ENCODE measurements at places on chromosomes 11 and 22.

GRCh38 chr11:130908061-130908460, 8.2 kb downstream of the SNX19 start:
- no peak for DNase-seq

DNA sequence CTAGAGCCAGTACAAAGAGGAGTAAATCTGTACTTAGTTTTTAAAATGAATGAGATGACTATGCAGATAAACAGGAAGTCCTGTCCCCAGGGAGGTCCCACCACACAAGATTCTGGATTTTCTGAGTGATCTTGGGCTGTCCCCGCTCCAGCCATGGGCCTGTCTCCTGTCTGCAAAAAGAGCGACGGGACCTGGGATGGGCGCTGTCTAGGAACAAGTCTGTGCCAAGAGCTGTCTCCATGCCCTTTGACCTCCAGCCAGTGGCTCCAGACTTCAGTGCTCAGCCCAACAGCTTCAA, 6.0 kb downstream of the CSNK1E start:
- peak; percentile 47 for DNase-seq

DNA sequence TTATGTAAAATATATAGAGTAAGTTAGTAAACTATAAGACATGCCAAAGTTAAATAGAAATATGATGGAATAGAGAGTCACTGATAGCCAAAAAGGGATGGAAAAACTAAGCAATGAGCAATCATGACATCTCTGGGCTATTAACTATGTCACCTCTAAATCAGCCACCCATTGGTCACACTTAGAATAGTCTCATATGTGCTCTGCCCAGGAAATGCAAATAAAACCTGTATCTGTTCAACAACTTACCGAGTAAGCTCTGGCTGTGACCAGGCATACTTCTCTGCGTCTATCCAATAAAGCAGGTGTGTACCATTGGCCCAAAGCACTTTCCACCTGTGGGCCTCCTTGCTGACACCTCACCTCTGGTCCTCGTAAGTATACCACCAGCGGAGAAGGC, 1.6 kb upstream of the ARL14EP start:
- no peak for DNase-seq

- DNase-seq: no peak
Observed at GRCh38 chr11:125281831-125282595, 117.5 kb downstream of the PKNOX2 start.

- peak; percentile 33 for DNase-seq
Observed at GRCh38 chr11:128848815-128849455, 18.2 kb downstream of the KCNJ1 start.

GRCh38 chr22:43642319-43643206, 169.5 kb downstream of the EFCAB6 start:
- no peak for DNase-seq

DNA sequence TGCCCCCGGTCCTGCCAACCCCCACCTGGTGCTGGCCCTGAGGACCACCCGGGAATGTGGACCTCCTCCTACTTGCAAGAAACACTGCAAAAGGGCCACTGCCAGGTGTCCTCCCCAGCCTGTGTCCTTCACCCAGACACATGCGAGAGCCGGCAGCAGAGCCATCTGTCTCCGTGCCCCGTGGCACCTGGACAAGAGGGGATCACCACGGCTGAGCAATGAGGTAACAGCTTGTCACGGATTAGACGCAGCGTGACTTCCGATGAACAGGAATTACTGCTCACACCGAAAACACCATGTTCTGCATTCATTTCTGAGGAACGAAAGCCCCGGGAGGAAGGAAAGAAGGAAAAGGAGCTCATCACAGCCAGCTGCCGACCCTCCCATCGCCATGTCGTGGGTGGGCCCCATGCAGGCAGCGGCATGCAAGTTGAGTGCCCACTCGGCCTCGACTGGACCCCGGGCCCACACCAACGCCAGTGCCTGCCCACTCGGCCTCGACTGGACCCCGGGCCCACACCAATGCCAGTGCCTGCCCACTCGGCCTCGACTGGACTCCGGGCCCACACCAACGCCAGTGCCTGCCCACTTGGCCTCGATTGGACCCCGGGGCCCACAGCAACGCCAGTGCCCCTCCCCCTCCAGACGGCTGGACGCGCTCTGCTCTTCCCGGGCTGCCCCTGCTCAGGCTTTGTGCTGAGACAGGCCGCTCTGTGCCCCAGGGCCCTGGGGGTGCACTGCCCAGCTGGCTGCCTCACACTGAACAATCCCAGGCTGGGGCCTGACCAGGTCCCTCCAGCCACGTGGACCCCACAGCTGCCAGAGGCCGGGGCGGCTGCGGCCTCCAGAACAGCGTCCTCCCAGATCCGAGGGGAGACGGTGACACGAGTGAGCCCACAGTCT, 22.0 kb downstream of the CHID1 start:
- no peak for DNase-seq

DNA sequence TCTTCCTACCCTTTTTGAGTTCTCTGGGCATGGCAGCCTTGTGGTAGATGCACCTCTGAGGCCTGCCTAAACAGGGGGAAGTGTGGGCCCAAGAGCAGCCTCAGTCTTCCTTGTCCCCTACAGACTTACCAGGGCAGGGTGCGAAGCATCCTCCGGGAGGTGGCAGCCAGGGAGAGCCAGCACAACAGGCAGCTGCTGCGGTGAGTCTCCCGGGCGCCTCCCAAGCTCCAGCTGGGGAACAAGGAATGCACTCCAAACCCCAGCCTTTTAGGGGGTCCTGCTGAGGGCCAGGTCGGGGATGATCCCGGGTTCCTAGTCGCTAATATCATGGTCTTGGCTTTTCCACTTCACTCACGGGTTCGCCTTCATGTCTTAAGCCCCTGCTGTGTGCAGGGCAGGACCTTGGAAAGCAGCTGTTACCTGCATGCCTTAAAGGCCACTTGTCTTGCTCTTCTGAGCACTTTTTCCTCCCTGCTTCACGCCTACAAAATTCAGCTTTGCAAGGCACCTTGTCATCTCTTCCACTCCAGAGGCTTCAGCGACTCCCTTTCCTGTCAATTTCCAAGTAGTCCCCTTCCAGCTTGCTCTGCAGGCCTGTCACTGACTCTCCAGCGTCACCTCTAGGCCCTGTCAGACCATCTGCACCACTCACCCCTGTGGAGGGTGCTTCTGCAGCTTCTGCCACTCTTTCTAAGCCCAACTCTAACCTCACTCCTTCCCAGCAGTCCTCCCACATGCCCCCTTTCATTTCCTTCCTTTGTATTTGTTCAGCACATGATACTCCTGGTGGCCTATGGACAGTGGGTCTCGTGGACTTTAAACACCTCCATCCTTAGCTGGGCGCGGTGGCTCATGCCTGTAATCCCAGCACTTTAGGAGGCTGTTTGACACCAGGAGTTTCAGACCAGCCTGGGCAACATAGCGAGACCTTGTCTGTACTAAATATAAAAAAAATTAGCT, 57.0 kb downstream of the PISD start:
- no peak for DNase-seq

- DNase-seq: peak; percentile 3
Observed at GRCh38 chr11:8408151-8408941, 144.7 kb upstream of the LMO1 start.

DNA sequence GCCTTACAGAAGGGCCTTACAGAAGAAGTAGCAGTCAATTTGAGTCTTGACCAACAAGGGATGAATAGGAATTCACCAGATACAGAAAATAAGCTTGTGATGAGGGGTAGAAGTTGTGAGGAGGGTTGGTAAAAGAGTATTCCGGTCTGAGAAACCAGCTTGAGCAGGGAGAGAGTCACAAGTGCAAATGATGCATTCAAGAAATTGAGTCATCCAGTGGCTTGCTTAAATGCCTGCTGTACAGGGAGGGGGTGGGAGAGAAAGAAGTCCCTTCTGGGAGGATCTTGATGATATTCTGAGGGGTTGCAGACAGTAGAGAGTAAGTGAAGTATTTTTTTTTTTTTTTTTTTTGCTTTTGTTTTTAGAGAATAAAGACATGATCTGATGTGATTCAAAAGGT, 9.2 kb downstream of the CCKBR start:
- DNase-seq: no peak

- no peak for DNase-seq
Observed at GRCh38 chr22:35192129-35192918, 65.0 kb upstream of the HMGXB4 start.

- DNase-seq: no peak
Observed at GRCh38 chr11:12050470-12051286, 42.3 kb upstream of the DKK3 start.

GRCh38 chr11:1197886-1198560, 24.8 kb upstream of the MUC5B start:
- no peak for DNase-seq

DNA sequence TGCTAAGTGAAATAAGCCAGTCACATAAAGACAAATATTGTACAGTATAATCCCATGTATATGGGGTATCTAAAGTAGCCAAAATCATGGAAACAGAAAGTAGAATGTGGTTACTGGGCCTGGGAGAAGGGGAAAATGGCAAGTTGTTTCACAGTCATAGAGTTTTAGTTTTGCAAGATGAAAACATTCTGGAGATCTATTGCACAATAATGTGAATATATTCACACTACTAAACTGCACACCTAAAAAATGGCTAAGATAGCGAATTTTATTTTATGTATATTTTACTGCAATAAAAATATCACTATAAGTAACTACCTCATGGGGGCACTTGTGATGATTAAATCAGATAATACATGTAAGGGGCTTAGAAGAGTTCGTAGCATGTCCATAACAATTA, 72.0 kb upstream of the ARHGAP32 start:
- DNase-seq: no peak

GRCh38 chr11:46278387-46279125, 1.1 kb downstream of the CREB3L1 start:
- DNase-seq: peak; percentile 72

GRCh38 chr11:105367129-105367528, 227.6 kb upstream of the CARD18 start:
- DNase-seq: no peak

DNA sequence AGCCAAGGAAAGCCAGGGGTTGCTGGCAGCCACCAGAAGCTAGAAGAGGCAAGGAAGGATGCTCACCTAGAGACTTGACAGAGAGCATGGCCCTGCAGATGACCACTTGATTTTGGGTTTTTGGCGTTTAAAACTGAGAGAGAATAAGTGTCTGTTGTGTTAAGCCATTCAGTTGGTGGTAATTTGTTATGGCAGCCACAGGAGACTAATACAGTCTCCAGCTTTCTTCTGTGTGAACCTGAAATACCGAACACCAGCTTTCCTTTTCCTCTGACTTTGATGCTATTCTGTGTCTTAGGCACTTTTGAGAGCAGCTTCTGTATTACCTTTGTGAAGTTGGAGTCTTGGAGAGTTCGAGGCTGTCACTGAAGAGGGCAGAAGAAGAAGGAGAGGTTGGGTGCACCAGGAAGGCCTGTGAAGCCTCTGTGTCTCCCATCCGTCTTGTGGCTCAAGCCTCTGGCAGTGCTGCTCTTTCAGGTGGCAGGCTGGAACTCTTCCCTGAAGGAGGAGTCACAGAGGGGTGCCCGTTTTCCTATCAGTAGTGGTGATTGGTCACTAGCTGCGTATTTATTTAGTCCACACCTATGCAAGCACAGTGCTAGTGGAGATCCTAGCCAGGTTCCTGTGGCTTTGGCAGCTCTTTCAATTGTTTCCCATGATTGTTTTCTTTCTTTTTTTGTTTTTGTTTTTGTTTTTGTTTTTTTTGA, 2.5 kb downstream of the TBC1D22A start:
- DNase-seq: no peak

- DNase-seq: no peak
Observed at GRCh38 chr22:21936151-21936775, 16.4 kb downstream of the PPM1F start.

GRCh38 chr11:35862666-35863065, 81.2 kb upstream of the LDLRAD3 start:
- DNase-seq: peak; percentile 5

- DNase-seq: peak; percentile 10
Observed at GRCh38 chr22:36149441-36149840, 11.1 kb downstream of the APOL3 start.

DNA sequence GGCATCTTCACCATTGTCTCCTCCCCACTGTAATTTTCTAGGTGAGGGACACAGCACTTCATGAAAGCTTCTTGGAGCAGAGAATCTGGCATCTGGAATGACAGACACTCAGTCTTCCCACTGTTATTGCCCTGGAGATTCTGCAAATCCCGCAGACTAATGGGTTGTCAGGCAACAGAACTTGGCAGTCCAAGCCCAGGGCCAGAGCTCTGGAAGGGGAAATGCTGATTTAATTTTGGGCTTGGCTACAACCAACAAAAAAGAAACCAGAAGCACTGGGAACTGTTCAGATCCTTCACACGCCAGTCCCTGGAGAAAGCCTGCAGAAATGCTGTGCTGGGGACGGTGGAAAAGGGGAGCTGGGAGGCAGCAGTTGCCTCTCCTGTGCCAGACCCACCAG, 71.5 kb upstream of the BID start:
- peak; percentile 8 for DNase-seq

DNA sequence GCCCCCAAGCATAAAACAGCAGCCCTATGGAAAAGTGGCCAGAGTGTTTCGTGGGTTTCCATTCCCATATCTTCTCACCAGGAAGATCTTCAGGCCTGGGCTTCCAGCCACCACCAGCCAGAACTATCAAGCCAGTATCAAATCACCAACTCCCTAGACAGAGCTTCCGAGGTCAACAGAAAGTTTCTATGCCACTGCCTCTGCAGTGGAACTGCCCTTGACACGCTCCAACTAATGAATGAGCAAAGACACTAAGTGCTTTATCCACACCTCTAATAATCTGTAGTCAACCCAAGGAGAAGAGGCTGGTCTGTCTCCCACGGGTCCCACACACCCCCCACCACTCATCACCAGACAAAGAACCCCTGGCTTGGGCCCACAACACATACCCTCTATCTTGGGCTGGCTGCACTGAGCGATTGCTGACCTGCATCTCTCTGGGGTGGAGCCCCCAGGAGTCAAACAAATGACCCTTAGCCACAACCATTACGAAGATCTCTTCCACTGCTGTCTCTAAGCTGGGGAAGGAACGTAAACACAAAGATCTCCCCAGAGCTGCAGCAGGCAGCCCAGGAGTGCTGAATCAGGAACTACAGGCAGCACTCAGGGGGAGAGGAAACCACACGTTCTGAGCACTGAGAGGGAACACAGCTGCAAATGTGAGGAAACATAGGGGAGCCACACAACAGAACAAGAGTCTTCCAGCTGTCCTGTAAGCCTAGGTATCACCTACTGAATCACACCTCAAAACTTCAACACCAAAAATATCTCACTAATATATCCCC, 9.7 kb downstream of the OR5AN1 start:
- no peak for DNase-seq

DNA sequence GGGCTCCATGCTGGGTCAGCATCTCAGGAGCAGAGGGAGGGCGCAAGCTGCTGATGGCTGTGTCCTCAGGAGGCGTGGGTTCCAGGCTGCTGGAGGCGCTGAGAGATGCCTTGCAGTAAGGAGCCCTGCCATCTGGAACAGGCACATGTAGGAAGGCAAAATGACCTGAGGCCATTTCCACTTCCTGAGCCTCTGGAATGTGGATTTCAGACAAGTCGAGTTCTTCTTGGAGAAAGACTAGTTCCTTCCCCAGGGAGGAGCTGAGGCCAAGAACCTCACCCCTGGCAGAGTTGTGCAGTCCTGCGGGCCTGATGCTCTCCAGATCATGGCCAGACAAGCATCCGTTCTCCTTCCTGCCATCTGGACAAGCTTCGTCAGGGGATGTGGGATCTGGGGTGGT, 19.3 kb downstream of the HPS4 start:
- no peak for DNase-seq

- no peak for DNase-seq
Observed at GRCh38 chr11:87456499-87456898, 418.8 kb downstream of the TMEM135 start.

GRCh38 chr22:37627121-37627520, 12.3 kb upstream of the SH3BP1 start:
- no peak for DNase-seq

All from fibroblast of skin of right biceps (primary cell).